ENCODE measurements at places on chromosomes 7 and 10.

DNA sequence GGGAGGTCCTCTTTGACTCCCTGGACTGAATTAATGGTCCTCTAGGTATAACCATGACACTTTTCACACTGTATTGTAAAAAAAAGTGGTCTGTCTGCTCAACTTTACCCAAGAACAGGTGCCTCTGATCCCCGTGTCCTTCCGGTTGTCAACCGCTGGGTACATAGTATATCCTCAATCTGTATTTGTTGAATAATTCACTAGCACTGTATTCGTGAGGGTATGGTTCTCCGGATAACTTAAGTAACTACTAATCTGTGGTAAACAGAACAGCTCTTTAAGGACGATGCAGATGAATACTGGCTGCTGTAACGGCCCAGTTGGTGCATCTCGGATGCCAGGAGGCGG lies 472 bp upstream of the ADAM22 start:
- no peak for DNase-seq

DNA sequence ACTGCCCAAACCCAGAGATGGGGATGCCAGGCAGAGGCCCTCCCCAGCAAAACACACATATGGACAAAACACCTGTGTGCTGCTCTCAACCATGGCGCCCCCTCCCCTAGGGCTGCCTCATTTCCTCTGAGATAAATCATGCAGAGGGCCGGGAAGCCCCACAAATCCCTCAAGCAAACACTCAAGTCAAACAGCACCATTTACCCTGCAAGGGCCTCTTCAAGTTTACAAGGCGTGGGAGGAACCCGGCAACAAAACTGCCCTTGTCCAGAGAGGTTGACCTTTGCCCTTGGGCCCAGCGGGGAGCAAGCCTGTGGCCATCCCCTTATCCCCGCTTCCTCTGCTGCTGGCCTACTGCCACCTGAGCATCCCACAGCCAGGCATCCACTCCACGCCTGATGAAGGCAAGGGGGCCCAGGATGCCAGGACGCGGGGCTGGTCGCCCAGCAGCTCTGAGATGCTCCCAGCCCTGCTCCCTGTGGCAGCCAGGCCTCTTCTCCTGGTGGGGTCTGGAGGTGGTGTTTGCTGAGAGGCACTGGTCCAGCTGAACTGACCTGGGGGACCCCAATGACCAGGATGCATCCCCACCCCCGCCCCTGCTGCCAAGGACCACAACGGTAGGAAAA lies 77.4 kb downstream of the DLG5 start:
- no peak for DNase-seq

GRCh38 chr10:102965311-102965851 lies 47.3 kb downstream of the CNNM2 start:
- no peak for DNase-seq

- no peak for DNase-seq
Observed at GRCh38 chr10:9028231-9028630, 973.7 kb downstream of the GATA3 start.

DNA sequence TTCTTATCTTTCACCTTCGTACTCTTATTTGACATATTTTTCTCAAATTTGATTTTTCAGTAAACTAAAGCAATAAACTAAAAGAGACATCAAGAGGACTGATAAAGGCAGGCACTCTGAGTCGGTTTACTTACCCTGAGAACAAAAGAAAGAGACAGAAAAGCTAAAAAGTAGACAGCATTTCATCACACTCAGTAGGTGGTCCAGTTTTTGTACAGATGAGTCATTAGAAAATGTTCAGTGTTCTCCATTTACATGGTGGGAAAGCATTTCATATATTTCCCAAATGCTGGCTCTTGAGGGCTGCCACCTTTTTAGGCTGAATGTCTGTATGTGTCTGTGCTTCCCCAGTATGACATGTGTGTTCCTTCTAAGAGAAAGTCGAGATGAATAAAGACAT lies 52.7 kb downstream of the NHLRC2 start:
- DNase-seq = no peak

- peak; percentile 5 for DNase-seq
Observed at GRCh38 chr7:69412331-69413146, 185.7 kb upstream of the AUTS2 start.

DNA sequence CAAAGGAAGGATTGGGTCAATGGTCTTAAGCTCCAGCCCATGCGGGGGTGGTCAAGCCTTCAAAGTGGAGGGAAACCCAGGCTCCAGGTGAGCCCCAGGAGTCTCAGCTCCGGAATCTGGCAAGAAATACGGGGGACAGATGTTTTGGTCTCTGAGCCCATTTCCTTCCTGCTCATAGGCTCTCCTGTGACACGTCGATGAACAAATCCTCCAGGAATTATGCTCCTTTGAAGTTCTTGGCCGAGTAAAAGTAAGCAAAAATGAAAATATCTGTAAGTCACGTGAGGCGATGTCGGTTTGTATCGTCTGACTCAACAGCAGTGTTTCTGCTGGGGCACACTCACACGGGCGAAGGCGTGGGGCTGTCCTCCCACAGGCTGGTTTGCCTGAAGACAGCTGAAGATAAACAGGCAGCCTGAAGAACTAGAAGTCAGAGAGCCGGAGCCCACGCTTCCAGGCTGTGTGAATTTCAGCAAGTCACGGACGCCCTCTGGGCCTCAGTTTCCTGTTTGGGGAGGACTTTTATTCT lies 52.6 kb upstream of the SMNDC1 start:
- DNase-seq = no peak

- DNase-seq = peak; percentile 53
Observed at GRCh38 chr10:74824900-74825370, 1.5 kb upstream of the KAT6B start.

- DNase-seq = peak; percentile 3
Observed at GRCh38 chr10:127878475-127879055, 14.2 kb downstream of the CLRN3 start.

DNA sequence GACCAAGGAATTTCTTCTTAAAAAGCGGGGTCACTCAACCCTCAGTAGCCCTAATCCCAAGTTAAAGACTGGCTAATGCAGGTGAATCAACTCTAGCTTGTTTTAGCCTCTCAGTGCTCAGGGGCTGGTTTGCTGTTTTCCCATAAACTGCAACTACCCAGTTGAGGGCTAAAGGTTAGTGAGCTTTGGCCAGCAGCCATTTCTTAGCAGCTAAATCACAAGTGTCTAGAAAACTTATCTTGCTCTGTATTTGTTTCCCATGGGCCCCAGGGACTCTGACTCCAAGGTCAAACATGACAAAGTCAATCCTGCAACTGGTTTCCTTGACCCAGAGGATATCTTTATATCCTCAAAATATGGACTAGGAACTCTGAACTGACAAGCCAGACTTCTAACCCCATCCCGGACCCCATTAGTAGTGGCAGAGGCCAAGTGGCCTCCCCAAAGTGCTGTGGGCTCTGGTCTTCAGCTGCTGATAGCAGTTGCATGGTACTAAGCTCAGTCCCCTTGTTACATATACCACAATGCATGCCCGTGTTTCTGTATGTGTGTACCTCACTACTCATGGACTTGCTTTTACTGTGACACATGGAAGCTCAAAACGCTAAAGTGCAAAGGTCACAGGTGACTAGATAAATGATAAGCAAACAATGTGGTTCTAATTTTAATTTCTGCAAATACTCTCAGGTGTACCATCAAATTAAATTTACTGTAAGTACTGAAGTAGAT lies 793.0 kb upstream of the IGFBP3 start:
- DNase-seq = no peak

GRCh38 chr10:114541081-114541796 lies 116.8 kb downstream of the ABLIM1 start:
- DNase-seq = no peak

DNA sequence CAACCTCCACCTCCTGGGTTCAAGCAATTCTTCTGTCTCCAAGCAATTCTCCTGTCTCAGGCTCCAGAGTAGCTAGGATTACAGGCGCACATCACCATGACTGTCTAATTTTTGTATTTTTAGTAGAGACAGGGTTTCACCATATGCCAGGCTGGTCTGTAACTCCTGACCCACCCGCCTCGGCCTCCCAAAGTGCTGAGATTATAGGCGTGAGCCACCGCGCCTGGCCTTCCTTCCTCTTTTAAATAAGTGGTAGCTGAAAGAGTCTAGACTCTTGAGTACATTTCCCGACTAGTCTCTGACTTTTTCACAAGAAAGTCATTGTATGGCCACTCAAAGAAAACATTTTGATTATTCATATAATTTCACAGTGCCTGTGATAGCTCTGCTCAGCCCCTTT lies 636.2 kb upstream of the ANKRD30A start:
- no peak for DNase-seq

GRCh38 chr10:16843252-16843870 lies 26.1 kb upstream of the RSU1 start:
- DNase-seq = peak; percentile 86

GRCh38 chr10:127973791-127974311 lies 66.9 kb downstream of the PTPRE start:
- peak; percentile 62 for DNase-seq

DNA sequence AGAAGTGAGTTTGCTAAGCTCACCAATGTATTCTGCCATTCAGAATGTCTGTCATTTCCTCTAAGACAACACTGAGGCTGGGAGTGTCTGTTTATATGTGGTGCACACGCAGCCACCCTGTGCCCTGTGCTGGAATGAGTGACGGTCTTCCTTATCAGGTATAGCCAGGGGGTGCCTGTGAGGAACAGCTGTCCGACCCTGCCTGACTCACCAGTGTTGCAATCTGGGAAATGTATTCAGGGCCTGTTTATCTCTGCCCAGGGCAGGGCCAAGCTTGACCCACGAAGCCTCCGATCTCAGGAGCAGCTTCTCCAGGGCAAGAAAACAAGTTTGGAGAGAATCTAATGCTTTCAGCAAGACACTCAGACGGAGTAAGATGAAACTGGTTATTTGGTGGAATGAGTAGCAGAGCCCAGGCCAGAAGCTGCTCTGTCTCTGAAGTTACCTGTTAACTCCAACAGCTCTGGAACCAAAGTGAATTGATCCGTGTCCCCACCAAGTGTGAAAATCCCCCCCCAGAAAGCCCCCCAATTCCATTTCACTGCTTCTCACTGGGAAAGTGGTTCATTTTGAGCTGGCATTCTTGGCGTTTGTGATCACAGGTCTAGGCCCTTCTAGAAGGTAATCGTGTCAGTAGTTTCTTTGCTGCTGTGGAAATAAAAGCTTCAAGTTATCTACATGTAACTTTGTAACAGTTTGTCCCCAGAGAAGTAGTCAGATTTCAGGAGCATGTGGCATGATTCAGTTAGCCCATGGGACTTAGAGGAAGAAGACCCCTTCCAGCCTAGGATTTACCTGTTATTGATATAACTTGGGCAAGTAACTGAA lies 6.1 kb upstream of the UBE2H start:
- DNase-seq = no peak

DNA sequence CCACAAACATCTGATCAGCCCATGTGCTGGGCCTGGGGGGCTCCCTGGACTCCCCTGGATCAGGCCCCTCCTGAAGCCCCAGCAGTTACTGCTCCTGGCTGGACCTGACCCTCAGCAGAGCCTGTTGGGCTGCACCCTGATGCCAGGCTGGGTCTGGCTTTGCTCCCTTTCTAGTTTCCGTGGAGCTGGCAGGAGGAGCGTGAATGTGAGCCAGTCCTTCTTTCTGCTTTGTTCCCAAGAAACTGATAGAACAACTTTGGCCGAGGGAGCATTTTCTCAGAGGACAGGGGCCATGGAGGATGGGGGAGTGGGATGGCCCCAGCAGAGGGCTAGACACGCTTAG lies 128.2 kb downstream of the NEURL1 start:
- DNase-seq = no peak

GRCh38 chr7:157470017-157470322 lies 133.2 kb downstream of the DNAJB6 start:
- DNase-seq = no peak

- DNase-seq = no peak
Observed at GRCh38 chr10:104774234-104774633, 133.1 kb downstream of the SORCS3 start.

DNA sequence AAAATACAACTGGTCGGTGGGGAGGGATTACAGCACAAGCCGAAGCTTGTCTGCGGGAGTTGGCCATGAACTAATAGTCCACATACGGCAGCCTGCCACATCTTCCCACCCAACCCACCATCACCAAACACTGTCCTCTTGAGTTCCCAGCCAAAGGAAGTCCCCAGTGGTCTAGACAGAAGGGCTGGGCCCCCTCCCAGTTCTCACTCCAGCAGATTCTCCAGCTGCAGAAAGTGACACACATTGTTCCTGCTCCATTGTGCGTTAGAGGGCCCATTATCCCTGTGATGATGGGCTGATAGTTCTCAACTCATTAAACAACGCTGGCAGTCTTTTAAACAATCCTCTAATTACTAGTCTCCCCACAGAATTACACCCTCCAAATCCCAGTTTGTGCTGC lies 148.0 kb downstream of the FGFR2 start:
- no peak for DNase-seq

GRCh38 chr7:83065714-83066113 lies 97.0 kb downstream of the PCLO start:
- DNase-seq = no peak

GRCh38 chr10:48516911-48517310 lies 88.0 kb downstream of the ARHGAP22 start:
- DNase-seq = no peak

- DNase-seq = no peak
Observed at GRCh38 chr10:91350651-91351081, 59.5 kb upstream of the HECTD2 start.

- no peak for DNase-seq
Observed at GRCh38 chr10:13642293-13642692, 55.5 kb downstream of the PRPF18 start.

DNA sequence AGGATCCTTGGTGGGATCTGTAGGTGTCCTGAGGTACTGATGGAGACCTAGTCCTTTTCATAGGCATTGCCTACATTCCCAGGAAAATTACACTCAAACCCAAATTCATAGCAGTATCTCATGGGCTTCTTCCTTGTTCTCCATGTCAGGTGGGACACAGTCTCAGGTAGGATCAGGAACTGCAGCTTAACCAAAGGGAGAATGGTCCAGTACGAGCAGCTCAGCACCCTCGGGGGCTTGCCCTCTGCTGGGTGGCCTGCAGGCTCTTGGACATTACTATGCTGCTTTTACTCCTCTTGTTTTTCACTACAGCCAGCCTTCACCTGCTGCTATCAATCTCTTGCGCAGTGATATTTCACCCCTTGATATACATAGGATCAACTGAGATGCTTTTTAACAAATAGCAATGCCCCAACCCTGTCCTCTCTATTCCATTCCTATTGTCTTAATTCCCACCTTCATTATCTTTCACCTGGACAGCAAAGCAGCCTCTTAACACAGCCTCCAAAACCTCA lies 28.6 kb downstream of the PLA2G12B start:
- DNase-seq = no peak

- DNase-seq = no peak
Observed at GRCh38 chr7:67675971-67676370, 679.3 kb downstream of the TYW1 start.

Data from midbrain (tissue), 1 donor.